ENCODE measurements at places on chromosomes 2 and 18.
A peak's percentile ranks its signal among the peaks of the same experiment; 100 is the strongest.

- DNase-seq, result no peak
Observed at GRCh38 chr2:45533771-45534170, 77.3 kb downstream of the SRBD1 start.

DNA sequence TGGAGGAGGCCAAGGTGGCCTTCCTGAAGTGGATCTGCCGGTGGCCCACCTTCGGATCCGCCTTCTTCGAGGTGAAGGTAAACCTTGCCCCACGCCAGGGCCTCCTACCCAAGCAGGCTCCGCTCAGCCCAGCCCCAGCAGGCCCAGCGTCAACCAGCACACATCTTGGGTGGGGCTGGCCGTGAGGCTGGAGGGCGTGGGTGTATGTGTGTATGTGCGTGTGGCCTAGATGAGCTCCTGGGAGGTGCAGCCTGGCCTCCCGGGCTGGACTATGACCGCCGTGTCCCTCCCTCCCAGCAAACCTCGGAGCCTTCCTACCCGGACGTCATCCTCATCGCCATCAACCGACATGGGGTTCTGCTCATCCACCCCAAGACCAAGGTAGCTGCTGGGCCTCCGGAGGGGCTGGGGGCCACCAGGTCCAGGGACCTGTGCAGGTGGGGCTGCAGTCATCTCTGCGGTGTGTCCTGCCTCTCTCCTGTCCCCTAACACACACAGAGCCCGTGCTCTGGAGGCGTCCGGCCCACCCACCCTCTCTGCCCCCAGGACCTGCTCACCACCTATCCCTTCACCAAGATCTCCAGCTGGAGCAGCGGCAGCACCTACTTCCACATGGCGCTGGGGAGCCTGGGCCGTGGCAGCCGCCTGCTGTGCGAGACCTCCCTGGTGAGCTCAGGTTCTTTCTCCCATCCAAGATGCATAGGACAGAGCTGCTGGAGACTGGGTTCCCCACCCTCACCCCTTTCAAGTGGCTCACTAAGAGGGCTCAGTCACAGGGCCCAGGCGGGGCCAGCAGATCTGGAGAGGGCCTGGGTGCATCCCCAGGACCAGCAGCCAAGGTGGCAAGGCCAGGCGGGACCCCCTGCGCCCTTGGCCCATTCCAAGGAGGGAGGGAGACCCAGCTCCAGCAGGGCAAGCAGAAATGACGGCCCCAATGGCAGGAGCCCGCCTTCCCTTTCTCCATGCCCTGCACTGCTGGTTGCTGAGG lies 9.4 kb upstream of the GPR17 start:
- no peak for DNase-seq

- no peak for DNase-seq
Observed at GRCh38 chr2:104733226-104733943, 120.5 kb upstream of the POU3F3 start.

GRCh38 chr2:146129231-146129630 lies 1609.3 kb upstream of the ZEB2 start:
- no peak for DNase-seq

GRCh38 chr2:119764832-119765231 lies 5.1 kb downstream of the PTPN4 start:
- no peak for DNase-seq

DNA sequence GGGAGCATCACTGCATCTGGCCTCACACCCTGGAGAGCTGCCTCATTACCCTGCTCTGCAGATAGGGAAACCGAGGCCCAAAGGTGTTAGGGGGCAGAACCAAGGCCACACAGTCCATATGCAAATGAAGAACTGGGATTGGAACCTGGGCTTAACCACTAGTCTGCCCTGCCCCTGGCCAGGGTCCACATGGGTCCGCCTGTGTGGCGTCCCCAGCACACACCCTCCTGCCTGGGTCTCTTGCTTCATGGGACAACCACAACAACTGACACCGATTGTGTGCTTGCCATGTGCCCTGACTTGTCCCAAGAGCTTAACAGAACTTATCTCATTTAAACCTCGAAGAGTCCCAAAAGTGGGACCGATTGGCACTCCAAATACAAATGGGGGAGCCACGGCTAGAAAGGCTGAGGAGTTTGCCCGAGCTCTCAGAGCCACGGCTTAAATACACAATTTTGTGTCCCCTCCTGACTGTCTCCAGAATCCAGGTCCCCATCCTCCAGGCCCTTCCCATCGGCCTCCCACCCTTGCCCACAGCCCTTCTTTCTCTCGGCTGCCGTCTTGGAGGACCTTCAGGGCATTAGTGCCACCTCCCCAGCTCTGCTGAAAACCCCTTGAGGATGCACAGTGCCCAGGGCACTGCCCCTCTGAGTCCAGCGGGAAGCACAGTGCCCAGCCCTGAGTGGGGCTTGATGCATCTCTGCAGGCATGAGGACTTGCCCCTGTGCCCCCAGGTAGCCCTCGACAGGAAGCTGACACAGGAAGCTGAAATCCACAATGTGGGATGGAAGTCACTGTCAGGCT lies 5.8 kb upstream of the DUSP2 start:
- DNase-seq, result no peak

- DNase-seq, result no peak
Observed at GRCh38 chr2:235951982-235952381, 216.2 kb downstream of the GBX2 start.

- DNase-seq, result peak; percentile 40
Observed at GRCh38 chr2:105797298-105797819, 52.6 kb downstream of the NCK2 start.

DNA sequence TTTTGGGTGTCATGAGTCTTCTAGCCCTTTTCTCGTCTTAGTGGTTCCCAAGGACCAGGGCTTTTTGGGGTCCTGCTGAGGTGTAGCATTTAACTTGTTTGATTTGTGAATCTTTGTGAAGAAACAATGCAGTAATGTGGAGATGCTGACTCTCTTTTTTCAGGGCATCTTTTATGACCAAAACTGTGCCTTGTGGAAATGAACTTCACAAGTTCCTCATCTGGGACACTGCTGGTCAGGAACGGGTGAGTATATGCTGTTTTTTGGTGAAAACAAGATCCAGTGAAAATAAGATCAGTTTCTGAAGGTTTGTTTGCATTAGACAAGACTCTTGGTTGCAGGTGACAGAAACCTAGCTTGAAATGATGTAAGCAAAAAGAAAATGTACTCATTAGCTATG lies 83.9 kb downstream of the RAB31 start:
- DNase-seq, result no peak

GRCh38 chr18:77071711-77072292 lies 60.8 kb downstream of the MBP start:
- DNase-seq, result peak; percentile 81

- no peak for DNase-seq
Observed at GRCh38 chr2:229133155-229133772, 137.8 kb downstream of the PID1 start.

DNA sequence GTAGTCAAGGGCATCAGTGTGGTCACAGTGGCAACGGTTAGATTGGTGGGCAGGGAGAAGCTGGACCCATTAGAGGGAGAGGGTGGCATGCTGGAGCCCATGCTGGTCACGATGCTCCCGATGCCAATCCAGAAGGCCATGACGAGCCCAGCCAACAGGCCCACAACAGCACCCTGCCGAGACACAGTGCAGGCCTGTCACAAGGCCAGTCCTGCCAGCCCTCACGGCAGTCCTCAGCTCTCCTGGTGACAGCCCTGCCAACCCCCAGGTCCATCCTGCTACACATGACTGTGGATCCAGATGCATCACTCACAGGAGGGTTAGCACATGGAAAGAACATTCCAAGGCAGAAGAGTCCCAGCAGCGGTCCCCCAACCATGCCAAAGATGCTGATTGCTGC lies 10.2 kb upstream of the ATRAID start:
- DNase-seq, result no peak

GRCh38 chr2:190722061-190722759 lies 73.3 kb downstream of the NAB1 start:
- DNase-seq, result no peak

DNA sequence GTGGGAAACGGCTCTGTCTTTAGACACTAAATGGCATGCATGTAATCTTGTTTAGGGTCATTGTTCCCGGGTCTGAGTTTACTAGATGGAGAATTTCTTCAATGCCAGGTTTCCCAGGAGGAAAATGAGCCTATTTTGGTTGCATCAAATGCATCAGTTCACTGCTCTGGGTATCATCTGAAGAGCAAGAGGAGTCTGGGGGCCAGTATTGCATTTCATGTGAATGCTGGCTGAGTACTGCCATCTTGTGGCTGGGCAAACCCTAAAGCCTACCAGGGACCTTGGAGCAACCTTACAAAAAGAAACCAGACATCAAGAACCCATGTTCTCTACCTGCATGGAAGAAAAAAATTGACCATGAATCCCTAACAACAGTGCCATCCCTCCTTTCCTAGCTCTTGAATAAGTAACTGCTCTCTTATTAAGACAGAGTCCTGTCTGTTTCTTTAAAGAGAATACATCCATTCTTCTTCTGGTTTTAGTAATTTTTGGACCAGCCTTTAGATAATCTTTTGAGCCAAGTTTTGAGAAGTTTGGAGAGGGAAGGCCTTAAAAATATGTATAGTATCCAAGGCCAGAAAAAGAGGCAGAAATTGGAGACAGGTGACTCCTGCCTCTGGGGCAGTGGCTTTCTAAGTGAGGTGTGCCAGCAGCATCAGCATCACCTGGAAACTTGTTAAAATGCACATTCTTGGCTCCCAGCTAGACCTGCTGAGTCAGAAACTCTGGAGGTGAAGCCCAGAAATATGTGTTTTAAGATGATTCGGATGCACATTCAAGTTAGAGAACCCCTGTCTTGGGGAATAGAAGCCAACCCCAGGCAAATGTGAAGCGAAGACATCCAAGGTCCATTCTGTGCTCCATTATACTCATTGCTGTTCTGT lies 261.0 kb upstream of the CXCR4 start:
- peak; percentile 84 for DNase-seq

DNA sequence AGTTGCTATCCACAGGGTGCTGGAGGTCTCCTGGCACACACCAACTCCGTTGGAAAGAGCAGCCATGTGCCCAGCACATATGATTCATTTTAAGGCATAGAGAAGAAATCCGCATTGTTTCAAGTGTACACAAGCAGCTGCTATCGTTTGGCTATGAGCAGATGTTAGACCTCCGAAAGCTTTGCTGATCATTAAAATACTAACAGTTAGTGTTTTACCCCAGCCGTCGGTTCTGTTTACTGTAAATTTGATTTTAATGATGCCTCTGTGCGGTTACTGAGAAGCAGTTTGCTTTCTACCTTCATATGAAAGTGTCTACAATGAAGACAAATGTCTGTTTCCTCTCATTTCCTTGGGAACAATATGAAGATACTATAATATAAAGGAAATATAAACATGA lies 154.9 kb downstream of the PTGR3 start:
- DNase-seq, result no peak

DNA sequence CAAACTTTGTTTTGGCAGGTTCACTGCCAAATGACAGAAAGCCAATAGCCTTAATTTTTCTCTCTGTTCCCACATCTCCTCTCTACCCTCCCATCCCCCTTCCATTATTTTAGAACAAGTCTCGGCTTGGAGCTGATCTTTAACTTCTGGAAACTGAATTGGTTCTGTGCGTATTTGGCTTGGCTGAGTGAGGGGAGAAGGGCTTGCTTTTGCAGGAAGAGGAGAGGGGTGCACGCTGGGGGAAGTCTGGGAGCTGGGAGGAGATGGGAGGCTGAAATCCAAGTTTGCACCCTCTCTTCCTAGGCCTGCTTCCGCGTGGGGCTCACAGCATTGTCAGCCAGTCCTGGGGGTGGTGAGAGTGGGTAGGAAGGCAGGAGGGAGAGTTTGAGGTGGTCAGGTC lies 176.1 kb upstream of the SPRED2 start:
- no peak for DNase-seq

DNA sequence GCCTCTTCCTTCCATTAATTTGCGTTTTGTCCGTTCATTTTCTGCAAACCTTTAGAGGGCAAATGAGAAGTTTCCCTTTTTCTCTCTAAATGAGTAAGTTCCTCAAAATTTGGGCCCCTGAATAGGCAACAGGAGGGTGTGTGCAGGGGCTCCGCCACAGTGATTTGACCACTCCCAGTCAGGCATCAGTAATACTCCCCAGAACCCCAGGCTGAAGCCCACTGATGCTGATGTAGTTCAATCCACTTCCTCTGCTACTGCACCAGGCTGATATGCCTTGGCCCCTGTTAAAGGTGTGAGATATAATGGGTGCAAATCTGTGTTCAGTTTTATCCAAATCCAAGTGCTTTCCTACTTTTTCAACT lies 1150.0 kb downstream of the RPIA start:
- peak; percentile 37 for DNase-seq

GRCh38 chr2:121431214-121431613 lies 99.5 kb upstream of the RNU4ATAC start:
- no peak for DNase-seq

DNA sequence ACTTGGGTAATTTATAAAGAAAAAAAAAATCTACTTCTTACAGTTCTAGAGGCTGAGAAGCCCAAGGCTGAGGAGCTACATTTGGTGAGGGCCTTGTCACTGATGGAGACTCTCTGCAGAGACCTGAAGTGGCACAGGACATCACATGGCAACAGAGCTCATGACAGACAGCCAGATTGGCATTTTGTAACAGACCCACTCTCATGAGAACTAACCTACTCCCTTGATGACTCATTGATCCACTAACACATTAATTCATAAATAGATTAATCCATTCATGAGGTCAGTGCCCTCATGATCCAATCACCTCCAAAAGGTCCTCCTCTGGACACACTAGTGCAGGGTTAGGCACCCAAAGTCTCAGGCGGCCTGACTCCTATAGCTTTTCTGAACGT lies 318.4 kb downstream of the GULP1 start:
- DNase-seq, result no peak

GRCh38 chr2:230899786-230900185 lies 25.3 kb downstream of the GPR55 start:
- no peak for DNase-seq

DNA sequence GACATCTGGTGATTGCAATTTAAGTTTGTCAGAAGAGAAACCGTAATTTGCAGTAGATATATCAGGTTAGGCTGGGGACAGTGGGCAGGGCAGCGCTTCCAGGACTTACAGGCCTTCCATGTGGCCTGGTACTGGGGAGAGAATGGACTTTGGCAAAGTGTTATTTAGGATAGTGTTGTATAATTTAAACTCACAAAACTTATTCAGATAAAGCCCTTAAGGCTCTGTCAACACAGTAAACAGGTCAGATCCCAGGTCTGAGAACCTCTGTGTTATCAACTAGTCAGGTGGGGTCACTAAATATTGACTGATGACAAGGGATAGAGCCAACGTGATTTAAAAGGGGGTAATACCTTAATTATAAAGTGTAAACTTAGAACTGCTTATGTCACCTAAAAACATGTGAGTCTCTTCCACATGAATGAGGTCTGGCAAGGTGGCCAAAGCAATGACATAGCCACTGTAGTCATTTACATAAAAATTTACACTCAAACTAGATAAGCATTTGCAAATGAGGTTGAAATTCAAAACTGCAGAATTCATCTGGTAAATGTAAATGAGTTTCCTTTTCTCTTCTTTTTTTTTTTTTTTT lies 80.2 kb upstream of the DNMT3A start:
- DNase-seq, result no peak

GRCh38 chr18:1510542-1511179 lies 606.0 kb downstream of the ADCYAP1 start:
- no peak for DNase-seq

- DNase-seq, result no peak
Observed at GRCh38 chr2:176150584-176151441, 537 bp upstream of the HOXD4 start.
